ENCODE measurements at places on chromosomes 12 and 14.

GRCh38 chr12:79661629-79662028 is 29.1 kb downstream of the PAWR start:
- no peak overlapping the region for H3K4me3 ChIP-seq
- peaks cover 17% of the 10 kb centered on the region for H3K4me1 ChIP-seq
- H3K27me3 ChIP-seq, result no peaks in the 10 kb centered on the region
- no peak for DNase-seq
- no peak overlapping the region for H3K27ac ChIP-seq

DNA sequence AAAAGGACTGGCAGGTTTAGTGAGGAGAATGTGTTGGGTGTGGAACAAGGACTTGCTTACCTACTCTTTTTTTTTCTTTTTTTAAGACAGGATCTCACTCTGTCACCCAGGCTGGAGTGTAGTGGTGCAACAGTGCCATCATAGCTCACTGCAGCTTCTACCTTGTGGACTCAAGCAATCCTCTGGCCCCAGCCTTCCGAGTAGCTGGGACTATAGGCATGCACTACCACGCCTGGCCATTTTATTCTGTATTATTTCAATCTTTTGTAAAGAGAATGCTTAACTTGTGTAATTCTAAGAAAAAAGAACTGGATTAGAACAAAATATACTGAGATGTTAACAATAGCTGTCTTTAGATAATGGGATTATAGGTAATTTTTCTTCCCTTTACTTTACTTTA is 1.9 kb upstream of the VRTN start:
- no peak overlapping the region for H3K4me3 ChIP-seq
- H3K27me3 ChIP-seq, result no peaks in the 10 kb centered on the region
- no peak overlapping the region for H3K27ac ChIP-seq
- H3K36me3 ChIP-seq, result no peaks in the 10 kb centered on the region
- H3K4me1 ChIP-seq, result peaks cover 23% of the 10 kb centered on the region

- H3K27me3 ChIP-seq, result no peaks in the 10 kb centered on the region
- H3K36me3 ChIP-seq, result no peaks in the 10 kb centered on the region
- H3K4me1 ChIP-seq, result peaks cover 54% of the 10 kb centered on the region
- DNase-seq, result no peak
- H3K4me3 ChIP-seq, result no peak overlapping the region
- peak overlapping the region; percentile 85 for H3K27ac ChIP-seq
Observed at GRCh38 chr12:11732715-11733114, 83.2 kb downstream of the ETV6 start.

- no peak overlapping the region for H3K4me3 ChIP-seq
- DNase-seq, result no peak
- H3K36me3 ChIP-seq, result no peaks in the 10 kb centered on the region
- H3K27ac ChIP-seq, result no peak overlapping the region
- no peaks in the 10 kb centered on the region for H3K27me3 ChIP-seq
- no peaks in the 10 kb centered on the region for H3K4me1 ChIP-seq
Observed at GRCh38 chr14:54048311-54048710, 91.7 kb upstream of the BMP4 start.

GRCh38 chr12:66808606-66809005 is 129.7 kb upstream of the GRIP1 start:
- H3K27me3 ChIP-seq, result no peaks in the 10 kb centered on the region
- DNase-seq, result no peak
- H3K4me3 ChIP-seq, result no peak overlapping the region
- no peaks in the 10 kb centered on the region for H3K36me3 ChIP-seq
- H3K27ac ChIP-seq, result no peak overlapping the region

DNA sequence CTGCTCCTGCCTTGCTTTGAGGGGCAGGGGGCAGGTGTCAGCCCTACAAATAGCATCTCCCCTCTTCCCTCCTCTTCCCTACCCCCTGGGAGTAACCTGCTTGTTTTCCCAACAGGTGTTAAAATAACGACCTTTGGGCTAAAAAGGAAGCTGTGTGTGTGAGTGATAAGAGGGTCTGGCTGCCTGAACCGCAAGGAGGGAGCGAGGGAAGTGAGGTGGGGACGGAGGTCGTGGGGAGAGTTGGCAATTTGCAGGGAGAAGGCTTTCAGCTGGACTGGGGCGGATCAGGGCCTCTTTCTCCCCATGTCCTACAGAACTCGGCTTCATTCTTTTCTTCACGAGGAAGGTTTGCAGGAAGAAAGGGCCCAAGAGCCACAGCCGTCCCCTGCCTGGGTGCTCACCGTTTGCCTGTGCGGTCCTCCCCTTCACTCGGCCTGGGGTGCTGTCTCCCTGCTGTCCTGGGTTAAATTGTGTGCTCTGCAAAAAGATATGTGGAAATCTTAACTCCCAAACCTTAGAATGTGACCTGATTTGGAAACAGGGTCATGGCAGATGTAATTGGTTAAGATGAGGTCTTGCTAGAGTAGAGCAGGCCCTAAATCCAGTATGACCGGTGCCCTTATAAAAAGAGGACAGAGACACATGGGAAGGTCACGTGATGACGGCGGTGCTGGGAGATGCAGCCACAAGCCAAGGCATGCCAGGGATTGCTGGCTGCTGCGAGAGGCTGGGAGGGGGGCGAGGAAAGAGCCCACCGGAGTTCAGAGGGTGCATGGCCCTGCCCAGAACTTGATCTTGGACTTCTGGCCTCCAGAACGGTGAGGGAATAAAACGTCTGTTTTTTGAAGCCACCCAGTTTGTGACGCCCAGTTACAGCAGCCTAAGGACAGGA is 38.7 kb upstream of the NCOR2 start:
- no peak overlapping the region for H3K27ac ChIP-seq
- no peaks in the 10 kb centered on the region for H3K36me3 ChIP-seq
- H3K4me3 ChIP-seq, result no peak overlapping the region

GRCh38 chr12:45878630-45879255 is 111.6 kb downstream of the SCAF11 start:
- no peak overlapping the region for H3K4me3 ChIP-seq
- no peaks in the 10 kb centered on the region for H3K36me3 ChIP-seq
- no peak for DNase-seq
- no peaks in the 10 kb centered on the region for H3K27me3 ChIP-seq
- H3K27ac ChIP-seq, result no peak overlapping the region

GRCh38 chr14:74488786-74489397 is 4.2 kb downstream of the NPC2 start:
- H3K27ac ChIP-seq, result no peak overlapping the region
- no peak overlapping the region for H3K4me3 ChIP-seq
- H3K36me3 ChIP-seq, result no peaks in the 10 kb centered on the region
- peaks cover 22% of the 10 kb centered on the region for H3K4me1 ChIP-seq
- H3K27me3 ChIP-seq, result no peaks in the 10 kb centered on the region

GRCh38 chr12:49091836-49092085 is 2.8 kb downstream of the DHH start:
- peaks cover 60% of the 10 kb centered on the region for H3K27me3 ChIP-seq
- peaks cover 57% of the 10 kb centered on the region for H3K4me1 ChIP-seq
- H3K4me3 ChIP-seq, result no peak overlapping the region
- H3K36me3 ChIP-seq, result no peaks in the 10 kb centered on the region

GRCh38 chr12:87529413-87529812 is 499.8 kb downstream of the C12orf50 start:
- no peaks in the 10 kb centered on the region for H3K36me3 ChIP-seq
- no peaks in the 10 kb centered on the region for H3K27me3 ChIP-seq
- no peak overlapping the region for H3K27ac ChIP-seq
- DNase-seq, result no peak
- no peaks in the 10 kb centered on the region for H3K4me1 ChIP-seq
- H3K4me3 ChIP-seq, result no peak overlapping the region

GRCh38 chr14:85811340-85811739 is 281.4 kb downstream of the FLRT2 start:
- no peak overlapping the region for H3K4me3 ChIP-seq
- no peak overlapping the region for H3K27ac ChIP-seq
- no peaks in the 10 kb centered on the region for H3K27me3 ChIP-seq
- DNase-seq, result no peak
- no peaks in the 10 kb centered on the region for H3K4me1 ChIP-seq
- H3K36me3 ChIP-seq, result no peaks in the 10 kb centered on the region

DNA sequence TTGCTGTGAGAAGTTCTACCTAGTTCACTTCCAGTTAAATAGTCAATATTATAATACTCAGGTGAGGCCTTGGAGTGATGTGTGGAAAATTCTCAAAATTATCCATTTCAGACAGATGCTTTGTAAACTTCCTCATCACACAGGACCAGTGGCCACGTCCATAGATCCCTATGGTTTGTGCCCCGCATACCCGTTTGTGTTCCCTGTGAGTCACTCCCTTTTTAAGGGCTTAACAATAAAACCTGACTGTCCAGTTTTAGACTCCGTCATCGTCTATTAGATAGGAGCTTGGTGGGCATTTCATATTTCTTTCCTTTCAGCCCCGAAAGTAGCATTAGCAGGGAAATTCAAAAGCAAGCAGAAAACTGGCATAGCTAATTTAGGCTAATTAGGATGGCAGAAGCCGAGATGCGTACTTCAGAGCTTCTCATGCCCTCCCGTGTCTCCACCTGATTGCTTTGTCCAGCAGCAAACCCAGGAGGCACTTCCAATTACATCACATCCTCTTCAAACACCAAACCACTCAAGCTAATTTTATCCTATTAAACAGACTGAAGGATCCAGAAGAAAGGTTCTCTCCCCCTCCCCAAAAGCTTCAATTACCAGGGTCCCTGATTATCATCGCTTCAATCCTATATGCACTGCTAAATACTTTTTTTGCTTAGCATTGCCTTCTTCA is 186.6 kb upstream of the OTX2 start:
- DNase-seq, result peak; percentile 16
- no peak overlapping the region for H3K4me3 ChIP-seq
- no peaks in the 10 kb centered on the region for H3K27me3 ChIP-seq
- no peaks in the 10 kb centered on the region for H3K36me3 ChIP-seq
- H3K27ac ChIP-seq, result no peak overlapping the region

GRCh38 chr14:73743431-73743931 is 29.3 kb upstream of the PNMA1 start:
- H3K27me3 ChIP-seq, result no peaks in the 10 kb centered on the region
- no peak overlapping the region for H3K27ac ChIP-seq
- H3K4me3 ChIP-seq, result no peak overlapping the region
- H3K36me3 ChIP-seq, result no peaks in the 10 kb centered on the region

GRCh38 chr12:80188576-80188975 is 89.2 kb downstream of the OTOGL start:
- DNase-seq, result no peak
- no peaks in the 10 kb centered on the region for H3K27me3 ChIP-seq
- H3K4me1 ChIP-seq, result no peaks in the 10 kb centered on the region
- no peak overlapping the region for H3K4me3 ChIP-seq
- no peaks in the 10 kb centered on the region for H3K36me3 ChIP-seq

GRCh38 chr14:105485739-105486162 is 935 bp upstream of the CRIP1 start:
- no peaks in the 10 kb centered on the region for H3K36me3 ChIP-seq
- no peak for DNase-seq
- peaks cover 18% of the 10 kb centered on the region for H3K27me3 ChIP-seq
- H3K27ac ChIP-seq, result no peak overlapping the region
- peaks cover 78% of the 10 kb centered on the region for H3K4me1 ChIP-seq

GRCh38 chr12:51009056-51009440 is 17.1 kb downstream of the SLC11A2 start:
- H3K27me3 ChIP-seq, result no peaks in the 10 kb centered on the region
- no peak overlapping the region for H3K4me3 ChIP-seq

- peak overlapping the region; percentile 91 for H3K27ac ChIP-seq
- DNase-seq, result peak; percentile 95
- H3K27me3 ChIP-seq, result no peaks in the 10 kb centered on the region
- H3K4me1 ChIP-seq, result peaks cover 55% of the 10 kb centered on the region
- H3K36me3 ChIP-seq, result no peaks in the 10 kb centered on the region
Observed at GRCh38 chr14:76956316-76957090, 72.0 kb downstream of the IRF2BPL start.

GRCh38 chr14:64737391-64738280 is 33.4 kb downstream of the PLEKHG3 start:
- no peak overlapping the region for H3K4me3 ChIP-seq
- no peaks in the 10 kb centered on the region for H3K36me3 ChIP-seq
- peak overlapping the region; percentile 77 for H3K27ac ChIP-seq
- DNase-seq, result no peak
- no peaks in the 10 kb centered on the region for H3K27me3 ChIP-seq

DNA sequence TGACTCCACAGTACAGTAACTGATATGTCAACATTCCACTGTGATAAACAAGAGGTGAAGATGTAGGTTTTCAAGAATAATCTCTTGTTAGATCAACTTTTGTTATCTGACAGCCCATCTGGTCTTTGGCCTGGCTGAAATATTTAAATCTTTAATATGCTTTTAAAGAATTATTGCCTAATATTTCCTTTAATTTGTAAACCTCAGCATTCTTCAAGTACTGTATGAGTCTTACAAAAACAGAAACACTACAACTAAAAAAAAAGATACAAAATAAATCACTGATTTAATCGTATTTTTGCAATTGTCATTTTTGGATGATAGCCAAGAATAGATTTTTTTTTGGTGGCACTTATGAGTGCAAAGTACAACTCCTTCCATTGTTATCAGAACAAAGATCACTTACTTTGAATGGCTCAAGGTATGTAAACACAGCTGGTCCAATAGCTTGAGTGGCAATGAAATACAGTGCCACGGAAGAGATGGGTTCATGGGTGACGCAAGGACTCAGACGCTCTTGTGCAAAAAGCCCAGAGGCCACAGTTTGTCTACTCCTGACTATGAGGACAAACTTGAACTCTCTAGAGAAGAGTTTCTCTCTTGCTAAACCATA is 109.5 kb downstream of the PAX9 start:
- H3K4me1 ChIP-seq, result no peaks in the 10 kb centered on the region
- no peaks in the 10 kb centered on the region for H3K36me3 ChIP-seq
- DNase-seq, result no peak
- H3K4me3 ChIP-seq, result no peak overlapping the region
- H3K27ac ChIP-seq, result no peak overlapping the region

- peaks cover 24% of the 10 kb centered on the region for H3K4me1 ChIP-seq
- H3K4me3 ChIP-seq, result no peak overlapping the region
- DNase-seq, result no peak
- no peaks in the 10 kb centered on the region for H3K36me3 ChIP-seq
- H3K27ac ChIP-seq, result no peak overlapping the region
Observed at GRCh38 chr12:122830517-122831214, 4.6 kb upstream of the HIP1R start.

DNA sequence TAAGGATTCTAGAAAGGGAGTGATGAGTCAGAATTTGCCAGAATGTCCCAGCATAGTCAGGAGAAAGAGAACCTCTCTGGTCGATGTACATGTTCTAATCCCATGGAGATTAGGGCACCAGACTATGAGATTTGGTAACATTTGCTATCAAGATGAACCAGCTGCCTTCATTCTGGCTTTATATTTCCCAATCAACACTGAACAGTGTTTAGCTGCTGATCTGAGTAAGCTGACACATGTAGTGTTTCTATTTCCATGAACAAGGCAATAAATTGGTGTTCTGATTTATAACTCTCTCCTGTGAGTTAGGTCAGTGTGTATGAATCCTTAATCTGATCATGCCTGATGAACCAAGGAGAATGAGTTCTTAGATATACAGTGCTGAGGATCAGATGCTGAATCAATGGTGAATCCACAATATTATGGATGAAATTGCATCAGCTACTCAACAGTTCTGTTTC is 158.0 kb upstream of the AMIGO2 start:
- peaks cover 4% of the 10 kb centered on the region for H3K4me1 ChIP-seq
- no peaks in the 10 kb centered on the region for H3K36me3 ChIP-seq
- no peak for DNase-seq
- H3K27me3 ChIP-seq, result no peaks in the 10 kb centered on the region
- no peak overlapping the region for H3K27ac ChIP-seq
- no peak overlapping the region for H3K4me3 ChIP-seq

- no peak for DNase-seq
- no peaks in the 10 kb centered on the region for H3K27me3 ChIP-seq
- no peak overlapping the region for H3K4me3 ChIP-seq
- no peaks in the 10 kb centered on the region for H3K36me3 ChIP-seq
- H3K27ac ChIP-seq, result no peak overlapping the region
- H3K4me1 ChIP-seq, result no peaks in the 10 kb centered on the region
Observed at GRCh38 chr12:51722431-51722830, 126.1 kb downstream of the FIGNL2 start.

Data from body of pancreas (tissue), 4 donors.